ENCODE measurements at places on chromosomes 7 and 10.

- DNase-seq: no peak
Measured at GRCh38 chr7:39693812-39694211, 70.4 kb downstream of the RALA start.

DNA sequence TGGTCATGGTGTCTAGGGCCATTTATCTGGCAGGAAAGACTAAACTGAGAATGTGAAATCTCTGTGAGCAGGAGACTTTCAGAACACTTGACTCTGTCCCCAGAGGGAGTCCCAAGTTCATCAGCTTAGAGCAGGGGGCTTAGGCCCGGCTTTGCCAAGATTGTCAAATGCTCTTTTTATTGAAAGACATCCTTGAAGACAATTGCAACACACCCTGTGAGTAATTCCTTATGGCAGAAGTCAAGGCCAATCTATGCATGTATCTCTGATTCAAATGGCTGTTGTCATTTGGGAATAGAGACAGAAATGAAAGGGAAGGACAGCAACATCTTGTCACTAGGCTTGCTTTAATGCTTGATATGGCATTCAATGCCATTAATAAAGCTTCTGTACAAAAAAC is 33.7 kb downstream of the BAMBI start:
- no peak for DNase-seq

- DNase-seq: no peak
Measured at GRCh38 chr7:111362506-111363054, 199.7 kb downstream of the IMMP2L start.

- DNase-seq: no peak
Measured at GRCh38 chr10:17814973-17815372, 5.8 kb downstream of the MRC1 start.

DNA sequence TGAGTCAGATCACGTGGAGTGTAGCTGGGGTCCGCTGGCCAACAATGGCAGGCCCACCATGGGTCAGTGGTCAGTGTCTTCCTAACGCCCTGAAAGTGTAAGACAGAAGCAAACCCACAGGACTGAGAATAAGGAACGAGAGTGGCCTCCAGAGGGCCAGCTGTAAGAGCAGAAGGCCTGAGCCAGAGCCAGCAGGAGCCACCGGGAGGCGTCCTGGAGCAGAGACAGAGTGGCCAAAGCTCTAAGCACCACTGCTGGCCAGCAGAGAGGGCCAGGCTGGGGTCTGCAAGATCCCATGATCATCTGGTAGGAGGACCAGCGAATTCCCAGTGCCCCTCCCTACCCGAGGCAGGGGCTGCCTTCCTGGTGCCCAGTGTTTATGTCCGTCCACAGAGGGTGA is 9.2 kb downstream of the CCDC201 start:
- peak; percentile 76 for DNase-seq

DNA sequence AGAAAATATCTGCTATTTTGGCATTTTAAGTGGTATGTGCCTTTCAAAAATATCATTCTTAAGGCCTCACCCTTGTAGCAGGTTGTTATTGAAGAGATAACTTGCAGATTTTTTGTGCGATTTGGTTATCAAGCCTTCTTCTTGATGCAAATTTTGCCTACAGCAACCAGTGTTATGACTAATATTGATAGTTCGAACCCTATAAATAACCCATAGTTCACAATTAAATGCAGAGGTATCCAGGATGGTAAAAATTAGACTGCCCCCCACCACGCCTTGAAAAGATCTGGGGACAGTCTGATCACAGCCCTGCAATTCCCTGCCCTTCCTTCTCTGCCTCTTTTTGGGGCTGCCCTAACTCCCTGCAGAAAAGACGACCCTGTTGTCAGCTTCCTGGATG is 28.4 kb upstream of the RAPGEF5 start:
- no peak for DNase-seq

GRCh38 chr7:102444961-102445673 is 11.7 kb downstream of the ORAI2 start:
- DNase-seq: no peak

DNA sequence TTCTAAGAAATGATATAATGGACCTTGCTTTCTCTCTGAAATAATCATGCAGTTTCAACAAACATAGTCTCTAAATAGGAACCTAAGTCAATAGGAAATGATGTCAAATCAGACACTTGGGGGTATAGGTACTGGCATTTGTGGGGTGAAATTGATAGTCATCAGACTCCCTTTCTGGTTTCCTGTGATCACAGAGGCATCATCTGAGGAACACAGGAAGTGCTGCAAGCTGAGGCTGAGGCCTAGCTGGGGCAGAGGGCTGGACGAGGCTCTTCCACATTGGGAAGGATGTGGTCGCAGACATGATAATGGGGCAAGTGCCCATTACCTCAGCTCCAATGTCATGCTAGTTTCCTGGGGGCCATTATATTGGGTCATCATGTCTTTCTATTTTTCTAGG is 33.5 kb upstream of the TARP start:
- no peak for DNase-seq

DNA sequence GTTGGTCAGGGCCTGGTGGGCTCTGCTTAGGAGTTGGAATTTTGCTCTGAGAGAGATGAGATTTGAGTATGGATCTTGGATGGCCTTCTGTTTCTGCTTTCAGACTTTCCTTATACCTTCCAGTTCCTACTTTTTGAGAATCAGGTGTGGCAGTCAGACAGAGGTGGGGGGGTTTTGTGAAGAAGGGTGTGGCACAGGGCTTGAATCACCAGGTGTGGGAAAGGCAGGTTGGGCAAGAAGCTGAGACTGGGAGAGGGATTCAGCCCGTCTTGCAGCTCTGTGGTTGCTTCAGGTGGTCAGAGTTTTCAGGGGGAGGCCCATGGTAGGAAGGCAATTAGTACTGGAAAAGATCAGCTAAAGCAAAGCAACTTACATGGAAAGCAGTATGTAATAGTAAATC is 340.2 kb downstream of the LRMDA start:
- DNase-seq: no peak

- DNase-seq: no peak
Measured at GRCh38 chr7:140881507-140882228, 43.1 kb downstream of the BRAF start.

GRCh38 chr7:85115006-85115405 is 71.8 kb downstream of the SEMA3D start:
- DNase-seq: no peak

- DNase-seq: no peak
Measured at GRCh38 chr10:4650582-4650981, 175.4 kb upstream of the AKR1E2 start.

DNA sequence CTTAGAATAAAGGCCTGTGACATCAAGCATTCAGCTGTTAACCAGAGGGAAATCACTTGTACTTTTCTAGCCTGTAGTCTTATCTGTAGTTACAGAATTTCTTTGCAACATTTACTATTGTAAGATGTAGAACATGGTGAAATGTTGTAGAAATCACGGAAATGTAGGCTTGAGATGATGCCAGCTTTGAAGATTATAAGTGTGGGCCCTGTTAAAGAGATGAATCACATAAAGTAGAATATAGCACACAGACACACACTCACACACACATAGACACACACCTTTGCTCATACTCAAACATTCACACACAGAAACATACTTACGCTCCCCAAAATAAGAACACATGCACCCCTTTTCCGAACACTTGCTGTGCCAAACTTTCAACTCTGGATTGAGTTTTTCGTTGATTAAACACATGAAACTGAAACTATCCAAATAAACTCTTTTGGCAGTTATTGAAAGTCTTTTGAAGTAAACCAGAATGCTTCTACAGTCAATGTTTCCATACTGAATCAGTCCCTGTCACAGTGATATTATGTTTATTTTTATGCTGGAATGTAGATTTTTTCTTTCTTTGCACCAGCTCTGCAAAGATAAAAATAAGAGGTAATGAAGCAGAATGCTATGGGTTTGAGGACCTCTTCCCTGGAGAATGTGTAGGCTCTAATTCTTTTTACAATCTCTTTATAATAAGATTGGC is 230.3 kb upstream of the MEOX2 start:
- DNase-seq: no peak

DNA sequence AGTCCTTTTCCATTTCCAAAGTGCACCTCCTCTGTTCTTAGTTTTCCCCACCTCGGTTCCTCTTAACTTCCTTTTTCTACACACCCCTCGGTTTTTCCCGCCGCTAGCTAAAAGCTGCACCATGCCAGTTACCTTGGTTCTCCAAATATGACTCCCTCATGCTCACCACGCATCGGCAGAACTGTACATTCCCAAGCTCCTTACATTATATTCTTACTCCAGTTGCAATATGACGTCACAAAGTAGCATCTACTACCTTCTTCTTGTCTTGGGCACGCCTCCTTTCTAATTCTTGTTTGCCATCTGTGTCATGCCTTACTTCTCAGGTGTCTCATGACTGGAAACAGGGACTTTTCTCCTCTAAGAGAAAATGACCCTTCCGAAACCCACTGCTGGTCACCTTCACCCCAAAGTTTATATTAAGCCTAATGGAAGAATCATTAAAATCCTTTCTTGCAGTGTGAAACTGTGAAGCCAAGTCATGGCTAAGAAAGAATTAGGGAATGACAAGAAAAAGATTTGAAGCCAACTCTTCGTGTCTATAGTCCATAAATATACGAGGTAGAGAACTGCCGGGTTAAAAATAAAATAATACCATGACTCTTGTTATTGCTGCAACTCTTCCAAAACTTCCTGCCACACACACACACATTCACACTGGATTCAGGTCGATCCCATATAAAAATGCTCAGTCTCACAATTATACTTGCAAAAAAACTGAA is 1.7 kb downstream of the ESYT2 start:
- DNase-seq: no peak

DNA sequence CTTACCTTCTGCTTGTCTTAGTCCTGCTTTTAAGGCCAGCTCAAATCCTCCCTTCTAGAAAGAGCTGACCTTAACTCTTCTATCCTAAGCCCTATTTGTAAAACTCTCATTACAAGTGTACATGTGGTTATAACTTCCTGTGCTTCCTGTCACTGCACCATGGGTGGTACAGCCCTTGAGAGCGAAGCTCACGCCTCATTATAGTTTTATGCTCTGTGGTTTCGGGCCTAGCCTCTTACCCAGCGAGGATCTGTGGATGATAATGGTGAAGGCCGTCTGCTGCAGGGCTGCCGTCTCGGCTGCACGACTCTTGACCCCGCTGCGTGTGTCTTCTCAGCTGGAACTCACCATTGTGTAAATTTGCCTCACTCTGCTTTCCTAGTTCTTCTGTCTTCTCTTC is 74.6 kb downstream of the CUL1 start:
- no peak for DNase-seq

GRCh38 chr10:132332433-132332754 is 401 bp downstream of the LRRC27 start:
- DNase-seq: no peak

DNA sequence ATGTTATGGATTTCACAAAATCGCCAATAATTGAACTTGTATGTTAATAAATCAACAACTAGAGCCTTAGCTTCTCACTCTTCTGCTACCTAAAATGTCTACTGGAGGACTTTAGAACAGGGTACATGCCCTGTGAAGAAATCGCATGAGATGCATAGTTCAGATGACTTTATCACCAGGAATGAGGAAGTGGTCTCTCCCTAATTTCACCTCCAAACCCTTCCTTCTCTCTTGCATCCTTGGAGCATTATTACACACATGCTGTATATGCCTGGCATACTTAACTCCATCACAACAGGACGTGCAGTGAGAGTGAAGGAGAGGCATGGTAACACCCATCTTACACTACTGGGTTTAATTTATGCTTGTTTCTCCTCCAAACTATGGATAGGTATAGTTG is 27.8 kb downstream of the RHEB start:
- DNase-seq: no peak

GRCh38 chr10:99548041-99548530 is 15.3 kb downstream of the NKX2-3 start:
- peak; percentile 61 for DNase-seq

DNA sequence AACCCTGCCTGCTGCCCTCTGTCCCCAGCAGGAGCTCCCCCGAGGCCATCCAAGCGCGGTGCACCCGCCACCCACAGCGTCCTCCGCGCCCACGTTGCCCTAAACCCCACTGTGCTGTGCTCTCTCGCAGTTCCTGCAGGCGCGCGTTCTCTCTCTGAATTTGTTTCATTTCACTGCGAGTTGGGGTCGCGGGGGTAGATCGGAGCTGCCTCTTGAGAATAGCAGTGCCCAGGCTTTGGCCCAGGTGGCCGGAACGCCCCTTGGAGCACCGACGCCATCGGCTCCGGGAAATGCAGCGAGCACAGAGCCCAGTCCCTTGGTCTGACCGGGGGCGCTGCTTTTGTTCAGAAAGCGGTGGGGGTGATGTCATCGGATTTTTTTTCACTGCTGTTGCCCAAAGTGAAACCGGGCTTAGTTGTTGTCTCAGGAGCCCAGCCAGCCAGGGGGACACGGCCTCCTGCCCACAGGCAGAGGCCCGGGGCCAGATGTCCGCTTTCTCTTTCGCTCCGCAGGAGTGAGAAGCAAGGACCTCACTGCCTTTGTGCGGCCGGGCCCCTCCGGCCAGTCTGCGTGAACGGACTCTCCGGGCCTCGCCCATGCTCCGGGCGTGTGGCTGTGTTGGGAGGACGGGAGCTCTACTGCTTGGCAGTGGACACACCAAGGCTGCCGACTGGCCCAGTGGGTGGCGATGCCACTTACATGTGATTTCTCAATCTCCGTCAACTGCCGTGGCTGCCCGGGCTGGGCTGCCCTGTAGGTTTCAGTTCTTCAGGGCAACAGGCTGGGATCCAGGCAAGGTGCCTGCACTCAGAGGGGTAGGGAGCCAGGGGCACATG is 43.1 kb downstream of the FOXK1 start:
- DNase-seq: no peak

DNA sequence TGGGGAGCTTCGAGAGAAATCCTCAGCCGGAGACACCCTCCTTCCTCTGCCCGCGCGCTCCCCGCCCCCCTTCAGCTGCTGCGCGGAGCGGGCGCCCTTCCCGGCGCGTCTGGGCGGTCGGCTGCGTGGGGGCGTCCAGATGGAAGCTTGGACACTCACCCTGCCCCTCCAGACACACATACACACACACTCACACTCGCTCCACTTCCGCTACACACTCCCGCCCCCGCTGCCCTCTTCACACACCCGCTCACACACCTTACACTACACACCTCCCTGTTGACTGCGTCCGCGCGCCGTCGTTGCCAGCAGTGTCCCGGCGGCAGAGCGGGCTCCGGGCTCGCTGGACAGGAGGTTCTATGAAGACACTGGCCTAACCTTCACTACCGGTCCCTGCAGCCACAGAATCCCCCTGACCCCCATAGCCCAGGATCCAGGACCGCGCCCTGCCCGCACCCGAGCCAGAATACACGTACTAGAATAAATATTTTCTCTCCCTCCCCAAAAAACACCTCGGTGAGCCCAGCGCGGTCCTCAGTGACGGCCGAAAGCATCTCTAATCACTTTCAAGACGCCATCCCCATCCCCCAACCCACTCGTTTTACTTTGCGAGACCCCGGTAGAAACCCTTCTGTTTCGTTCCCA is 1.1 kb upstream of the EGR2 start:
- peak; percentile 41 for DNase-seq
